Stimulated activated CD8-positive, alpha-beta memory T cell treated with anti-CD3 and anti-CD28 coated beads, Interleukin-7, amount 100 ng/mL, for 1 hour (primary cell): ENCODE measurements at places on chromosomes 3 and 15.

GRCh38 chr15:84387086-84387485, 151.5 kb downstream of the GOLGA6L4 start:
- DNase-seq, result no peak

DNA sequence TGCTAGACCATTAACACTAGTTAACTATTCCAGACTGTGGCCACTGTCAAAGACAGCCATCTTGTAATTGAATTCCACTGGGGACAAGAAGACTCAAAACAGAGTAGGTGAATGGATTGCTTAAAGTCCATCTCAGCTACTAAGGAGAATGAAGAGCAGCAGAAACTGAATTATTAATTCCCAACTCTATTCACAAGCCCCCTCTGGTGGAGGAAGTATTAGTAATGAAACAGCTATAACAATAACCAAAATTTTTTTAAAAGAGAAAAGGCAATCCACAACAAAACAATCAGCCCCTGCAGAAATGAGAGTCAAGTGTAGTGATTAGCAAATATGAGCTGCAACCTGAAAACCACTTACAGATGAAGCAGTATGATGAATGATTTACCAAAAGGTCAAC, 302.8 kb downstream of the FHIT start:
- no peak for DNase-seq

GRCh38 chr3:143924522-143925285, 46.9 kb upstream of the DIPK2A start:
- DNase-seq, result no peak

DNA sequence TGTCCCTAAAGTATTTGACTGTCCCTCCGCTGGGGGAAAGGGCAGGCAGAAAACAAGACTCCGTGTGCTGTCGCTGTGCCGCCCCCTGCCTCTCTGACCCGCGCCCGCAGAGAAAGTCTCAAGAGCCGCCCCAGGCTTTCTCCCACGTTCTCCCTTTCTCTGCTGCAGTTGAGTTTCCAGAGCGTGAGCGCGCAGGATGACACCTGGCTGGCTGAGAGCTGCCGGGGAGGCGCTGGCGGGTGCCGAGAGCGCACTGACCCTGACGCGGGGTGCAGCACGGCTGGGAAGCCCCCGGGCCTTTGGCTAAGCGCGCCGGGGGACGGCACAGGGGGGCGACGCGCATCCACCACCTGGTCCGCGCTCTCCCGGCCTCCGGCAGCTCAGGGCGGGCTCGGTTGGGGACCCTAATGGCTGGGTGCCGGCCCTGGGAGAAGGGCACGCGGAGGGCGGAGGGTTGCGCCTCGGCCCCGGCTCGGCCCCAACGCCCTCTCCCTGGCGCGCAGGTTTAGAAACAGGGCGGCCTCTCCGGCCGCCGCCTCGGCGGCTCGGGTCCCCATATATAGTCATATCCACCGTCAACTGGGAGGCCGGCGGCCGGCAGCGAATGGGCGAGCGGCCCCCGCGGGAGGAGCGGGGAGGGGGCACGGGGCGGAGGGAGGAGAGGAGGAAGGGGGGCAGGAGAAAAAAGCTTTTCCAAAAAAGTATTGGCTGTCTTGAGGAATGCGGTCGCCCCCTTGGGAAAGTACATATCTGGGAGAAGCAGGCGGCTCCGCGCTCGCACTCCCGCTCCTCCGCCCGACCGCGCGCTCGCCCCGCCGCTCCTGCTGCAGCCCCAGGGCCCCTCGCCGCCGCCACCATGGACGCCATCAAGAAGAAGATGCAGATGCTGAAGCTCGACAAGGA, at the start of gene TPM1:
TSS of gene TPM1 (plus strand) at position 774 of the 903 bp plus-strand sequence. CDS start at position 857, 83 bp downstream.
- DNase-seq, result no peak

DNA sequence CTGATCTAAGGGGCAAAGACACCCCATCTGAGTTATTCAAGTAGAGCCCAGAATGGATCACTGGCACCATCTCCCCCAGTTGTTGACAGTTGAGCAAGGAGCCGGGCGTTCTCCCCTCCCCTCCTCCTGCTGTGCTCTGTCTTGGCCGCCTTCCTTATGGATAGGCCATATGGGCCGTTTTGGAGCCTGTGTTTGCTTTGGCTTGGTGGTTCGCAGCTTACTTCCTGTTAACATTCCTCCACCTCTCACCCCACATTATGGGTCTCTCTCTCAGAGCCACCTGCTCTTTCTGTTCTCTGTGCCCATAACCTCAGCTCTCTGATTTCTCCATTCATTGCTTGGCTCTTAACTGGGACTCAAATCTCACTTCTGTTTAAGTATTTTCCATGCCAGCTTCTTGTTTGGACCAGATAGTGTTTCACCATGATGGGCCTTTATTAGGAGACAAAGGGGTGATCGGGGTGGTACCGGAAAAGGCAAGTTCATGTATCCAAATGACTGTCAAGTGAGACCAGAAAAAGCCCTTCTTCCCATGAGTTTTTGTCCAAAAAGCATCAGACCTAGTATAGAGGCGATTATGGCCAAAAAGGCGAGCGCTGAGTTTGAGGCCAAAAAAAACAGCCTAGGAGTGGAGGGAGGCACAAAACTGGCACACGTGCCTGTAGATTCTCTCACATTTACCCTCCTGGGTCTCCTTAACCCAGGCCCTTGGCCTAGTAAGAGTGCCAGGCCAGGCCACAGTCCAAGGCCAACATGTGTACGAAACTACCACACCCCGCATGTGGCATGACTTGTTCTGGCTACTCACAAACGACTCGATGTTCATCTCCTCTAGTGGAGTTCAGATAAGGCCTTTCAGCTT, 62.6 kb downstream of the DUT start:
- DNase-seq, result no peak

GRCh38 chr15:29952225-29952624, 130.0 kb upstream of the TJP1 start:
- DNase-seq, result no peak

GRCh38 chr3:57959423-57960173, 48.6 kb upstream of the FLNB start:
- DNase-seq, result no peak

DNA sequence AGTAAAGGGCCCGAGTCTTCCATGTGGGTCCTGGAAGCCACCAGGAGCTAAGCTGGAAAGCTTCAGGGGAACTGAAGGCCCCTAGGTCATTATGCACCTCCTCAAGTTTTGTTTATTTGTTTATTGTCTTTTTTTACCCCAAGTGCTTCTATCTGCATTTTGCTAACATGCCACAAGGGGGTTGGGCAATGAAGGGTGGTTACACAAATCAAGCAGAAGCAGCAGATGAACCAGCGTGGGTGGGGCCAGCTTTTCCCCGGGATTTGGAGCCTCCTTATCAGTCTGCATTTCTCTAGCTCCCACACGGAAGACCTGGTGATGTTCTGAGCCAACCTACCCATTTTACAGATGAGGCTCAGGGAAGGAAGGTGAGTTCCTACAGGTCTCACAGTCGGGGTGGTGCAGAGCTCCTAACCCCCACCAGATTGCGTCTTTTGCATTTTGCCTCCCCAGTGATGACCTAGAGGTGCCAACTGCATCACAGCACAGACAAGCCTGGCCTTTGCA, 16.8 kb downstream of the TMC3 start:
- DNase-seq, result no peak

- no peak for DNase-seq
Measured at GRCh38 chr3:31481697-31482096, 51.0 kb upstream of the STT3B start.

- DNase-seq, result no peak
Measured at GRCh38 chr3:120615847-120616609, 19.9 kb downstream of the NDUFB4 start.

DNA sequence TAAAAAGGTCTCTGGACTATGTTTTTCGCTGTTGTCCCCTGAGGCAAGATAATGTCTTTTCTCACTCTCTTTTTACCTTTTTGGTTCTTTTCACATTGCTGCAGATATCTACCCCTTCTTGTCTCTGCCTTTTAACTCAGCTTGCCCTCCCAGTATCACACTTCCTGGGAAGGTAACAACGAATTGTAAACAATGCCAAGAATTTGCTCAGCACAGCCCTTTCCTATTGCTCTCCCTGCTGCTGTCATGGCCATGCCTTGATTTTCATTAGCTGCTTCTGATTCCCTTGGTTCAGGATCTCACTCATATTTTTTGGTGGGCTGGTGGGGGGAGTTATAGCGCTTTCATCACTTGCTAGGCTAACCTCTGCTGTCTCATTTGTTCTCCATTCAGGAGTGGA, 123.1 kb upstream of the DPH6 start:
- DNase-seq, result no peak

GRCh38 chr3:130258532-130258952, 86.9 kb upstream of the COL6A5 start:
- no peak for DNase-seq

- no peak for DNase-seq
Measured at GRCh38 chr15:94312946-94313345, 81.6 kb downstream of the MCTP2 start.

DNA sequence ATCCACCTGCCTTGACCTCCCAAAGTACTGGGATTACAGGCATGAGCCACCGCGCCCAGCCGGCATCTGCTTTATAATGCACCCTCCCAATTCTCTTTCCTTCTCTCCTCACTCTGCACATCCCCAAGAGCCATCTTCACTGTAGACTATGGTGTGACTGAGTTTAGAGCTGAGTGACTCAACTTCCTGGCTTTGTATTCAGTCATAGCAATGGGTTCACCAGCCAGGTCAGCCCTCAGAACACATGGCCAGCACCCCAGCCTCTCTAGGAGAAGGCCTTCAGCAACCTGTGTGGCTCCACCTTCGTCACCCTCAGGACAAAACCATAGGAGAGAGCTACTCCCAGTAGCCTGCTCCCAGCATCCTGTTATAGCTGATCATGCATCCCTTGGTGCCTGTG, 33.0 kb downstream of the ARID3B start:
- no peak for DNase-seq

DNA sequence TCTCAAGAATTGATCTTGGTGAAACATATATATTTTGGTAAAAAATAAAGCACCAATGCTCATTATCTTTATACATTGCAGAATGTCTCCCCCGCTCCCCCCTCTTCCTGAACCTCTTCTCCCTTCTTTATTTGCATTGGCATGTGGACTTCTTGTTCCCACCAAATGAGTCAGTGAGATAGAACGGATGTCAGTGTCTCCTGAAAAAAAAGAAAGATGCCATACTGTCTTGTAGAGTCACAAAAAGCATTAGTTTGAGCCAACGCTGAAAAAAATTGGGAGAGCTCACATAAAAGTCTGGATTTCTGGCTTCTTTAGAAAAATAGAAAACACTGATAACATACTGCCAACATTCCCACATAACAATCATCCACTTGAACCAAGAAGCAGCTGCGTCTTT, 32.0 kb upstream of the STXBP5L start:
- no peak for DNase-seq

- DNase-seq, result no peak
Measured at GRCh38 chr3:99504258-99504657, 134.1 kb upstream of the COL8A1 start.

DNA sequence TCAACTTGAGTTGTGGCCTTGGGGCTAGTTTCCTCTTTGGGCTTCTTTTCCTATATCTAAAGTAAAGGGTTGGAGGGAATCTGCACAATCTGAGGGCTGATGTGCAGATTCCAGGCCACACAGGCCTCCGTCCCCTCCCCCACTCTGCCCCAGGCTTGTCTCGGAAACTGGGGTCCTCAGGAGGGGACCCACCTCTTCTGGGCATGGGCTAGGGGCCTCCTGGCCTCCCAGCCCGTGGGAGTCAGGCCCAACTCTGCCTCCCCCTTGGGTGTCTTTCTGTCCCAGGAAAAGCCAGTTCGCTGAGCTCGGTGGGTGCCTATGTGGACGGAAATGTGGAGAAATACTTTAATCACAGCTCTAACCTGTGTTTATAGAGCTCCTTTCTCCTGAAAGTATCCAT, 4.8 kb downstream of the SMAD6 start:
- DNase-seq, result no peak

DNA sequence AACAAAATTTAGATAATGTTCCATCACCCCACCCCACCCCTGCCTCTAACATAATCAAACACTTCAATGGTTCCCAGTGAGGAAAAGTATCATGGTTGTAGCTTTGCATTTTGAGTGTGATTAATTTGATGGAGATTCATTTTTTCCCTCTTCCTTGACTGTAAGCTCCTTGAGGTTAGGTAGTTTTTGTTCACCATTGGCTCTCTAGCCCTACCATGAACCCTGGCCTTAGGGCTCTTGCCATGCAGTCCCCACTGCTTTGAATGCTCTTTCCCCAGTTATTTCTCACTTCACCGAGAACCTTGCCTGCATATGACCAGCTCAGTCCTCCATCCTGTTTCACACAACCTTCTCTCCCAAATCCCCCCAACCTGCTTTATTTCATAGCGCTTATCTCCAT, 5.0 kb upstream of the MBNL1 start:
- DNase-seq, result no peak

DNA sequence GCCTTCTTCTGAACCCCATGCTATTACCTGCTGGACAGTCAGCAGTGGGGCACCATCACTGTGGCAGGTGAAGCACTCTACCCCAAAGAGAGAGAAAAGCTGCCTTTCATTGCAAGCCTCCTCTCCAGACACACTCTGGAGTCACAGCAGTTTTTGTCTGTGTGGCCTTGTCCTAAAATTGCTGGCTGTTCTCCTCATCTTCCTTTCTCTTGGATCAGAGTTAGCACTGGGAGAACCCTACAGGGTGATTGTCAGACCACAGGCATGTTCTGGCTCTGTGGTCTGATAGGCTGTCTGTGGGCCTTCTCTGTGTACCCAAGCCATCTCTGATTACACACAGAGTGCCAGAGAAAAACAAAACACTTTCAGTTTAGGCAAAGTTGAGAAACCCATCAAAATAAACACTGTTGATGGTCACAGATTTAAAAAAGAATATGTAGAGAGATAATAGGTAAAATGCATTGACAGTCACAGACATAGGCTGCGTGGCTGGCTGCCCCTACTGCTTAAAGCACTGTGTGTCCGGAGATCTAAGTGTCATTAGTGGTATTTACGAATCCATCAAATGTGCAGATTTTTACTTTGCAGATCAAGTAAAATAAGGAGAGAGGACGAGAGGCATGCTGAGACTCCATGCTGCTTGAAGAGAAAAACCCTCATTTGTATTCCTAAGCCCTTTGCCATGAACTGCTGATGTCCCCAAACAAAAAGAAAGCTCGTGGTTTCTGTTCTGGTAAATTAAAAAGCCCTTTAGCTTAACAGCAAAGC, 689.9 kb downstream of the TUSC7 start:
- DNase-seq, result no peak

DNA sequence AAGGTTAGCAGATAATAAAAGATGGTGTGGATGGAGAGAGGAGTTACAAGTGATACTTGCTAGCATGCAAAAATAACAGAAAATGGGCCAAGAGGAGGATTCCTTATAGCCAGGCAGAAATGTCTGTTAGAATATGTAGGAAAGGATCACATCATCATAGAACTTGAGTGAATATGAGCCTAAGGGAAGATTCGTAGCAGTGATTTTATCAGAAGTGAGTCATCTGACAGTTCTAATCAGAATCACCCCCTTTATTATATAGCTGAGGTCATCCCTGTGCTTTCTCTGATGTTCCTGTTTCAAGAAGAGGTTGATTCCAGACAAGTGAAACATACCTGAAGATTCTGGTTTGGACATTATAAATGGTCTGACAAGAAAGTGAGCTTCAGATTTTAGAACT, 22.9 kb downstream of the EXOG start:
- DNase-seq, result no peak
